ENCODE measurements at places on chromosomes 5 and 9.

DNA sequence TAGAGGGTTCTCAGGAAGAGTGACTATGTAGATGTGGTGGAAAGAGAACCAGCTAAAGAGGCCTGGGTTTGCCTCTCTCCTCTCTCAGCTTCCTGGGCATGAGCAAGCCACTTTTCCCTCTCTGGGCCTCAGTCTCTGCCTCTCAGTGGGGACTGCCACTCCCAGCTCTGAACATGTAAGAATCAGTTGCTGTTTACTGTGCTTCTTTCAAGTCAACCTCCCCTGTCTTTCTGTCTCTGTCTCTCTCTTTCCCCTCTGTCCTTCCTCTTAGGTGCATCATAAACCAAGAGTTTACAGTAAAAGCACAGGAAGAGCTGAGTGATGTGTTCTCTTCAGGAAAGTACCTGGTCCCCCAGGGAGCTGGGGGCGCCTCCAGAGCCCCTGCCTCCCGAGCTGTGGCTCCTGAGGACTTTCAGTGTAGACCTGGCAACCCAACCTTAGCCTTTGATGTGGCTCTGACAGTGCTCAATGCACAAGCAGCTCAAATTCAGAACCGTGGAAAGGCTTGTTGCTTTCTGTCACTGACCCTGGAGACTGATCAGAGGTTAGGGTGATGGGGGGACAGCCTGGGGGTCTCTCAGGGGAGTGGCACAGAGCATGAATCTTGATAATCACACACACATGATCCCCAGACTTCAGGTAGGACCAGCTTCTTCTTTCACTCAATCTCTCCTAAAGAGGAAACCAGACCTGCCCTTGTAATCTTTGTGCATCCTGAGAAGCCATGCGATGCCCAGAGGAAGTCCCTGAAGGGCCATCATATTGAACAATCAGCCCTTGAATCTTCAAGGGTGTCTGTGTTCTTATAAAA, 59.4 kb upstream of the TNFSF8 start:
- DNase-seq = no peak

DNA sequence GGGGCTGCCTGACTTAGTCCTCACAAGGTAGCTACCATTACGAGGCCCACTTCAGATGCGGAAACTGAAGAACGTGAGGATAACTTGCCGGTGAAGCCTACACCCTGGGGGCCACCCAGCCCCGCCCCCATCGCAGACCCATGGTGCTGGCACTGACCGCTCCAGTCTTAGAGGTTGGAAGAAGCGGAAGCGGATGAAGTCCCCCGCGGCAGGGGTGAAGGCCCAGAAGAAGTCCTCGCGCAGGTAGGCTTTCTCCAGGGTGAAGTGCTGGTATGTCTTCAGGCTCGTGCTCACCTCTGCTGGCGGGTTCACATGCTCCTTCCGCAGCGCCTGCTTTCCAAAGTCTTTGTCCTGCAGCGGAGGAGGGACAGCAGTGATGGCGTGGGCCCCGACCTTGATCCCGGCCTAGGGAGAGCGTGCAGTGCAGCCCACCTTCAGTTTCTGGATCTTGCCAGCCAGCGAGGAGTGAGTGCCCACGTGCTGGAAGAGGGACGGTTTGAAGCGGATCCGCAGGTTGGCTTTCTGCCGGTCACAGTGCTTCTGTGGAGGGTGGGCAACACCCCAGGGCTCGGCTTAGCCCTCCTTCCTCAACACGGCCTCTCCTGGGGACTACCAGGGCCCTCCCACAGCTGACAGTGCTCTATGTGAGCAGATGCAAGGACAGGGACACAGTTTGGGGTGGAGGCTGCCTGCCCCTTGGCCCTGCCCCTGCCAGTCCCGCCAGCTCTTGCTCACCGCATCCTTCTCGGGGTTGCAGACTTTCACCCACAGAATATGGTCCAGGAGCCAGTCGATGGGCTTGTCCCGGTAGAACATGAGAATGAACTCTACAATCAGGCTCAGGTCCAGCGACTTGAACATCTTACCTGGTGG, 5.2 kb downstream of the LTC4S start:
- no peak for DNase-seq

DNA sequence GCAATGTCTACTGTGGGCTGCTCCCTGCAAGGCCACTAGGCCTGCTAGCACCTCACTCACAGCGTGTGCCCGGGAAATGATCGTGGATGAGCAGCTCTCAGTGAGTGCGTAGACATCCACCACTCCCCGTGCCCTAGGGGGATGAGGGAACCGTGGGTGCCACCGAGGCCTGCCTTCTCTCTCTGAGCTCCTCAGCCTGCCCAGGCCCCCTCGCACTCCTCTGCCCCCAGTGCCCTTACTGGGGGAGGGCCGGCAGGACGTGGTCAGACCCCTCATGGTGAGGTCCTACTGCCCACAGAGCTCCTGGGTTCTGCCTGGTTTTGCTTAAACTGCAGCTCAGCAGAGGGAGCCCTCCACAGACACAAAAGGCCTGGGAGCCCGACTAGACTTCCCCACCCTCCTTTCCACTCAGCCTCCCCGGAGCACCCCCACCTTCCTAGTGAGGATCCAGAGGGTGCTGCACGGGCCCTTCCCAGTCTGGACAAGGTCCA, 220.0 kb downstream of the CACNA1B start:
- no peak for DNase-seq

GRCh38 chr5:172052450-172053236, 46.2 kb upstream of the FBXW11 start:
- no peak for DNase-seq

GRCh38 chr5:160029004-160029403, 20.1 kb downstream of the TTC1 start:
- DNase-seq = no peak

DNA sequence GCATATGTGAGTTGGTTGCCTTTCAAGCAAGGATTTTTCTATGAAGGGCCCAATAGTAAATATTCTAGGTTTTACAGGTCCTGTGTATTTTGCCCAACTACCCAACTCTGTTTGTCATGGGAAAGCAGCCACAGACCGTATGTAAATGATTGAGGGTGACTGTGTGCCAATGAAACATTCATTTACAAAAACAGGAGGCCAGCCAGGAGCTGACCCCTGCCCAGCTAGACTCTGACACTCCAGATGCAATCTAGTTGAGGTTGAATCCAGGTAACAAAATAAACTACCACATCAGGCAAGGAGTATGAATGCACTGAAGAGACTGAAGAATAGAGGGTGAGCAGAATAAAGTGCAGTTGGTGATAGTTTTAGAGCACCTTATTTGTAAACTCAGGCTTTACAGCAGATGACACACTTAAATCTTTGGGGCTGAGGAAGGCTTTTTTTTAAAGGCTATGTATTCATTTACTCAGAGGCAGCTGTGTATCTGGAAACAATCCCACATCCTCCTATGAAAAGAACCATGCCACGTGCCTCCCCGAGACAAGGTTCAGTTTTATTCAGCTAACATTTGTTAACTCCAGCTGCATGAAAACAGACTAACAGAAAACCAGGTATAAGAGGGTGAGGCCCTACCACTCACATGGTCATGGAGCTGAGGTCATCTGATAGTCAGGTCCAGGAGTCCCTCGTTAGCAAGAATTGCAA, 60.7 kb downstream of the SLC1A1 start:
- no peak for DNase-seq

DNA sequence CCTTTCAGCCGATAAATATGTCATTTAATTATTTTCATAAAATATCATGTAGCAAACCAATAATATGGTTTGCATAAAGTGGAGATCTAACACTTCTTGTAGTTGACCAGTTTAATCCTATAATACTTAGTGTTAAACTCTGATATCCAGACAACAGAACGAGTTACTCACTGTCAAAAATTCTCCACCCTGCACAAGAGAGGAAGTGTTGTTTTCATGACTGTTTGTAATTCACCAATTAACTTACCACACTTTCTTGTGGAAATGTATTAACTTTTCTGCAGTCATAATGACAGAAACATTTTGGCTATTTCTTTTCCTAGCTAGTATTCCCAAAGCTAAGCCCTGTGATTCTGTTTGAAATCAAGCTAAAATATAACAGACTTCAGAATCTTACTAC, 555.3 kb upstream of the FTMT start:
- DNase-seq = no peak

DNA sequence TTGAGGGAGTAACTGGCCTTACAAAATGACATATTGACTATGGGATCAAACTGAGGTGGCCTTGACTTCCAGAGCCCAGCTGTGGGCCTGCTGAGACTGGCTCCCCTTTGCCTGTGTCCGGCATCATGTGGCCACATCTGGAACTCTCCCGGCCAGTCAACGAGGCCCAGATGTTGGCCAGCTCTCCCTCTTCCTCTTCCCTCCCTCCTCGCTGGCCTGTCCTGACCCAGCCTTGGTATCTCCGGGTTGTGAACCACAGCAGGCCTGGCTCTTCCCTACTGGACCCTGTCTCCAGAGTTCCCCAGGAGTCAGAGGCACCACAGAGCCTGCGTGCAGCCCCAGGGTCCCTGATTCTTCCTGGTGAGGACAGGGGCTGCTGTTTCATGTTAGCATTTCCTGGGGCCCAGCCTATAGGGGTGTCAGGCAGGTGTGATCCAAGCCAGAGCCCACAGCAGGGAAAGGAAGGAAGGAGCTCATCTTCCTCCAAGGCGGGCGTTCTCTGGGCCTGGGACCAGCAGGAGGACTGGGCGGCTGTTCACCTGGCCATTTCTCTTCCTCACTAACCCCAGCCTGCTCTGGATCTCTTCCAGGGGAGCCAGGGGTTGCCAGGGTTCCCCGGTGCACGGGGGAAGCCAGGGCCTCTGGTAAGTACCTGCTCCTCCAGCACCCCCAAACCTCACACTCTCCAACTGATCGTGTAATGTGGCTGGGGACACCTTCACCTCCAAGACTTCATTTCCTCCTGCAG, 81.2 kb downstream of the COL27A1 start:
- no peak for DNase-seq

DNA sequence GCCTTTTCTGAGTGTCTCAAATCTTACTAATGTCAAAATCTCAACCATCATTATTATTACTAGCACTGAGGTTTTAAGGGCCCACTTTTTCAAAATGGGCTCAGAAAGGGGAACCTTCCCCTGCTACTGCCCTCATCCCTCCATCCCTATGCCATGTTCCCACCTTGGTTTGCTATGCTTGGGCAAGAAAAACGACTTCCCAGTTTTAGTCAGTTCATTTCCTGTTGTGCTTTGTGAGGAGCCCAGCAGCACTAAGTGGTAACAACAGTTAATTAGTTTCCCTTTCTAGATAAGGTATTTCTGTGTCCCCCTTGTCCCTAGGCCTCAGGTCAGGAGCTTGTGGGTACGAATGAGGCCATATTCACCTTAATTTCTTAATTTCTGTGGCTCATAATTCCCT, 595.2 kb downstream of the RAB3C start:
- no peak for DNase-seq

DNA sequence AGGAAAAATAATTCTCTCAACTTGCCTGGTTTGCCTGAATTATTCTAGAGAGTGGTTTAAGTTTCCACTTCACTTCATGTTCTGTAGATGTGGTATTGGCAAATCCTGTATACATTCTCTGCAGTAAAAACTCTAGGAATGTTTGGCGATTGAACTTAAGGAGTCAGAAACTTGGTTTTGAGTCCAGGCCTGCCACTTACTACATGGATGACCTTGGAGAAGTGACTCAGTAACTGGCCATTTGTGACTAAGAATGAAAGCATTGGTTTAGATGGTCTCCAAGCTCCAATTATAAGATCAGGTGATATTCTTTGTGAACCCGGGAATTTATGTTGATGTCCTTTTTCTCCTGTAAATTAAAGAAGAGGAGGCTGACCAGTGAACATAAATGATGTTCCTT, 233.8 kb downstream of the GAS1 start:
- DNase-seq = no peak

DNA sequence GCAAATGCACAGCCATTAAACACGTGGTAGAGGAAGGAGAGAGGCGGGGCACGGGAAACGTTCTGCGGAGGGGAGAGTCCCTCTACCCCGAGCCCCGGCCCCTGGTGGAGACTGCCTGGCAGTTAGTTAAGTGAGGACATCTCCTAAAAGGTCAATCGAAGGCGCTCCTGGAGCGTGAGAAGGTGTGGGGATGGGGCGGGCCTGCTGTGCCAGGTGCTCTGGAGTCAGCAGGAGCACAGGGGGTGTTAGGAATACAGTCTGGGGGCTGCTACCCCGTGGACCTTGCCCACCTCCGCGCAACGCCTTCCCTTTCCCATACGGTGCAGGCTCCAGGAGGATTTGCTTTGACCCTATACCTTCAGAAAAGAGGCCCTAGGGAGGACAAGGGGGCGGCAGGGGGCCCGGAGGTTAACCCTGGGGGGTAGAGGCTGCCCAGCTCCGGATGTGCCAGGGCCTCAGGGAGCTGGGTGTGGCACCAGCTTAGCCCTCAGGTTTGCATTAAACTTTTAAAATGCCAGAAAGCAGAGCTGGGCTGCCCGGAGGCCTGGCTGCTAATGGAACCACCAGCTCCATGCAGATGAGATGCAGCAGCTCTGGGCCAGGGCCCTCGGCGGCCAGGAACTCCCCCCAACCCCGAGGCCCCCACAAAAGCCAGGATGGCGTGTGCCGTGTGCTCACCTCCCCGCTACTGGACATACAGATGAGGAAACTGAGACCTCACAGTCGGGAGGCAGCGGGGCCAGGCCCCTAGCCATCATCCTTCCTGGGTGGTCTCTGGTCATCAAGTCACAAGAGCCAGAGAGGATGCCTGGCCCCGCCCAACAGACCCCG, 39.2 kb downstream of the NACC2 start:
- DNase-seq = no peak

GRCh38 chr5:56344594-56344993, 111.5 kb upstream of the ANKRD55 start:
- no peak for DNase-seq

DNA sequence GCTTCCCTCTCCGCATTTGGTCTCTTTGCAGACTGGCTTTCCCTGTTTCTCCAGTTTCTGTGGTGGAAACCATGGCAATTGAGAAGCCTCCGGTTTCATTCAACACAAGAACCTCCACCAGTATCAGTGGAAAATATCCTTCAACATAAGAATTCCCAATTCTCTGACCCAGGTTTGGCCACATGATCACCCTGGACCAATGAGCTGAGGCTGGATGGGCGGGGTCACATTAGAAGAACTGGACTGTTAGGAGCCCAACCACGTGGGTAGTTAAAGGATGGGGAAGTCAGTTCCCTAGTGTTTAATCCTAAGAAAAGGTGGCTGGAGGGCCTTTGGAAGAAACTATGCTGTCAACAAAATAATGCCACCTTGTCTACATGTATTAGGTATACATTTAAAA, 336.3 kb downstream of the DMRT2 start:
- no peak for DNase-seq

DNA sequence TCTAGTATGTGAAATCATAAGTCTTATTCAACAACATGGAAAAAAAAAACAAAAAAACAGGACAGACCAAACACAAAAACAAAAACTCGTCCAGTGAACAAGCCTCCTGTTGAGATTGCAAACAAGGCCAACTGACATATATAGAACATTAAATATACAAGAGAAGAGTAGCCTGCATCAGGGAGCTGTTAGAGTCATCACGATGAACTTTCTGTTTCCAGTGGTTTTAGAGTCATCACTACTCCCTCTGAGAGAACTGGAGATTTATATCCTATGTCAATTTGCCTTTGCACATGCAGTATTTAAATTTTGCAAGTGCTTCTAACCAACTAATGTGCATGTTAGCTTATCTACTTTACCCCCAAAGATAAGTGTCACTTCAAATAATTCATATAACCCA, 9.9 kb downstream of the SNCAIP start:
- DNase-seq = no peak

Measured in T-helper 9 cell (primary cell).